Activated T-cell treated with anti-CD3 and anti-CD28 coated beads for 48 hours (primary cell): ENCODE measurements at places on chromosomes 4 and X.

- DNase-seq: no peak
Measured at GRCh38 chr4:174559894-174560293, 37.6 kb upstream of the HPGD start.

GRCh38 chr4:31983677-31984076 lies 1263.5 kb downstream of the PCDH7 start:
- no peak for DNase-seq

GRCh38 chrX:39201305-39201990 lies 400.2 kb downstream of the MID1IP1 start:
- DNase-seq: peak; percentile 8

GRCh38 chr4:117302226-117302625 lies 216.8 kb upstream of the TRAM1L1 start:
- DNase-seq: no peak

GRCh38 chr4:103171006-103171405 lies 27.1 kb downstream of the CENPE start:
- no peak for DNase-seq

DNA sequence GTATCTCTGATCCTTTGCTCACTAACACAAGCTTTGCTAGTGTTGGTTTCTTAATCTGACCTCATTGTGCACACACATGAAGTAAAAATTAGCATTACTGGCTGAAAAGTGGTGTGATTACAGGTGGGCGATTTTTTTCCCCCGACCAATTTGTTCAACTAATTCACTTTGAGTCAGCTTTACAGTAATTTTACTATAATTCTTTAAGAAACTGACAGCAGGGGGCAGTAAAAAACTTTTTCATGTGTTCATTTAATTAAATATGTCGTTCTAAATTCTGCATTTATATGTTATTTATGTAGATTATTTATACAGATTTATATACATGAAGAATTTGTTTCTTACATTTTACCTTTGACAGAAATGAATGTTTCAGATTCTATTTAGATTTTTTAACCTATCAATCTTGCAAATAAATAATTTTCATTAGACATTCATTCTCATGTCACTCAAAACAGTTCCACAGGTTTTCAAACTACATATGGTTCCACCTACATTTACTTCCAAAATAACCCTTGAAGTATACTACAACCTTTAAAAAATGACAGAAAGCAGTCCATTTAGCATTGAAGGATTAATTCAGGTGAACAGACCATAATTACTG lies 17.5 kb downstream of the PALLD start:
- no peak for DNase-seq

GRCh38 chr4:94545296-94545695 lies 93.6 kb downstream of the PDLIM5 start:
- no peak for DNase-seq

DNA sequence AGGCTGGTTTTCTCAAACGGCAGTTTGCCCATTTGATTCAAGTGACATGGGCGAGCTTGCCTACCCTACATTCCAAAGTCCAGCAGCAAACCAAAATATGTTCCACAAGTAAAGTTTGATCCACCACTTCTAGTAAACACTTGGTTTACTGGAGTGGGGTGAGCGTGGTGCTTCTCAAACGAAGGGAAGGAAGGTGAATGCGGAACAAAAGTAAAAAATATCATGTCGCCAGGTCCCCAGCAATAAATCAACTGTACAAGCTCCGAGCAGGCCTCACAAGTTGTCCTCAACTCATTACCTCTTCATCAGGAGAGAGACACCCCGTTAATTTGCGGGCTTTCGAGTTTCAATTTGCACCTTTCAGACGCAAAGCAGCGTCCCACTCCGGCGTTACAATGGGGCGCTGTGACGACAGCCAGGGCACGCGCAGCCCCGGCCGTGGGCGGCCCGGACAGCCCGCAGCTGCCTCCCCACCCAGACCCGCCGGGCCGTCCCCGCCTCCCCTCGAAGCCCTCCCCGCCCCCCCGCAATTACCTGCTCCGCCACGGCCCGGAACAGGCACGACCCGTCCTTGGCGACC lies 1.0 kb downstream of the OTUD4 start:
- DNase-seq: peak; percentile 78

DNA sequence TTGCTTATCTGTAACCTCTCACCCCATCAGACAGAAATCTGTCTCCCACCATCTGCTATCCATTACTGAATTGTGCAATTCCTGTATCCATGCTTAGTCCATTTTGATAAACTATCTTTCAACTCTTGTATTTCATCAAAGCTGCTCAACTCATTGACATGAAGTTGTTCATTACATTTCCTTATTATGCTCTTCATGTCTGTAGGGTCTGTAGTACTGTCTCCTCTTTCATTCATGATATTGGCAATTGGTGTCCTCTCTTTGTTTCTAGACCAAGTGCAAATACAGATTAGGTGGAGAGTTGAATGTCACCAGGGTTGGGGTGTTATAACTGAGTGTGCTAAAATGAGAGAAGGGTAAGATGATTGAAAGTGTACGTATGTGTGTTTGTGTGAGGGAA lies 69.2 kb upstream of the ADRA2C start:
- DNase-seq: no peak

- DNase-seq: no peak
Measured at GRCh38 chr4:85591406-85592098, 116.6 kb downstream of the ARHGAP24 start.

GRCh38 chr4:150117094-150117493 lies 38.8 kb downstream of the DCLK2 start:
- DNase-seq: no peak

GRCh38 chr4:30720661-30721184 lies 554 bp downstream of the PCDH7 start:
- DNase-seq: no peak

DNA sequence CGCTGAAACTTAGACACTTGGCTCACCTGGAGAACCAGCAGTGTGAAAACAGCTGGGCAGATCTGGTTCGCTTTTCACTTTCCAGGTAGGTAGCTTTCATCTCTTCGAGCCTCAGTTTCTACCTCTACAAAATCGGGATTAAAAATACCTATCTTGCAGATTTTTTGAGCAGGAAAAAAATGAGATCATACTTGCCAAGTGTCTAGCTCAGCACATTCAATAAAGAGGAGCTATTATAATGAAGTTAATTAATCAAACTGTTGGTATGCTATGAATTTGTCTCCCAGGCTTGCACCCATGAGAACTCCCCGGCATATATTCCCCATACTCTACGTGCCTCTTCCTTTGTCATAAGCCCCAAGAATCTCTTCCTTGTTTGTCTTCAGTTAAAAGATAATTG lies 158.6 kb upstream of the LDB2 start:
- no peak for DNase-seq

GRCh38 chr4:48033825-48034413 lies 17.3 kb downstream of the NIPAL1 start:
- peak; percentile 39 for DNase-seq

- no peak for DNase-seq
Measured at GRCh38 chrX:19237901-19238300, 105.8 kb upstream of the PDHA1 start.

DNA sequence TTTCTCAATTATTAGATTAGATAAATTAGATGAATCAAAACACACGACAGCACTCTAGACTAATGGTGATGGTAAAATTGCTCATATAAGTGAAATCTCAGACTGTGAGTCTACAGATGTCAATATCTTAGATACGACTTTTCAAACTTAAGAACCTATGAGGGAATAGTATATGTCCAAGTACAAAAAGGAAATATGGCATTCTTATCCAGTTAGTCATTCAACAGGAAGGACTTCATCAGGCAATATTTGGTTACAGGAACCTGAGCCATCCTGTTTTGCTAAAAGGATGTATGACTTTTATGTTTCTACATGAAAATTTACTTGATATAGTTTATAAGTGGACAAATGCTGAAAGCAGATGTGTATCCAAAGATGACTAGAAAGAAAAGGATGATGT lies 107.0 kb downstream of the CT47B1 start:
- no peak for DNase-seq

DNA sequence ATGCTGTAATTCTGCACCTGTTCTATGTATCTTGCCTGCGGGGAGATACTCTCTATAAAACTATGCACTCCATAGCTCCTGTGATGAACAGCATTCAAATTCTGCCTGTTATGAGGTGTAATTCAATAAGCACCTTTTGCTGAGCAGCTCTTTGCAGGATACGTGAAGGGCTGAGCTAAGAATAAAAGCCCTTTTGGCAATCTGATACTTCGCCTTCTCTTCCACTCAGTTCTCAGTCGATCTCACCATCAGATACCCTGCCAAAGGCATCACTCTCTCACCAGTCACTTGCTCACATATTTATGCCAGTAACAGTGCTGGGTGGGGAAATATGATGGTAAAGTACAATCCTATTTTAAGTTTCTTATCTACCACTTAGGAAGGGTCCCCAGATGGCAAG lies 67.2 kb downstream of the RPS3A start:
- no peak for DNase-seq

GRCh38 chr4:113496698-113497097 lies 264.8 kb downstream of the CAMK2D start:
- DNase-seq: no peak

GRCh38 chr4:5735463-5735862 lies 24.5 kb downstream of the EVC start:
- DNase-seq: no peak

DNA sequence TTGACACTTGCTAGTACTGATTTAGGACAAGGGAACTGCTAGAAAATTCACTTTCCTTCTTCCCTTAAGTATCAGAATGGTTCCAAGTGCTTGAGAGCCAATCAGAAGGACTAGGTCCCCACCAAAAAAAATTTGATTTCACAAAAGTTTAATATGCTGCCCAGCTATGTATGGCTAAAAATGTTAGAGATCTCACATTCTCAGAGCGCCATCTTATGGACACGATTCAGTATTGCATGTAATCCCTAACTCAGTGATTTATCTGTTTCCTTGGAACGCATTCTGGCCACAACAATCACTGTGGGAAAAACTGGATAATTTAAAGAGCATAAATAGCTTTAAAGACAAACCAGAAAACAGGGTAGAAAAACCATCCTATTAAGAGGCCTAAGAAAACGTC lies 255.1 kb upstream of the GPC4 start:
- no peak for DNase-seq

GRCh38 chr4:189656641-189657040 lies 284.0 kb upstream of the FRG1 start:
- DNase-seq: no peak

GRCh38 chr4:124095621-124096020 lies 616.9 kb downstream of the ANKRD50 start:
- no peak for DNase-seq

GRCh38 chr4:124686279-124686678 lies 26.3 kb downstream of the ANKRD50 start:
- no peak for DNase-seq

DNA sequence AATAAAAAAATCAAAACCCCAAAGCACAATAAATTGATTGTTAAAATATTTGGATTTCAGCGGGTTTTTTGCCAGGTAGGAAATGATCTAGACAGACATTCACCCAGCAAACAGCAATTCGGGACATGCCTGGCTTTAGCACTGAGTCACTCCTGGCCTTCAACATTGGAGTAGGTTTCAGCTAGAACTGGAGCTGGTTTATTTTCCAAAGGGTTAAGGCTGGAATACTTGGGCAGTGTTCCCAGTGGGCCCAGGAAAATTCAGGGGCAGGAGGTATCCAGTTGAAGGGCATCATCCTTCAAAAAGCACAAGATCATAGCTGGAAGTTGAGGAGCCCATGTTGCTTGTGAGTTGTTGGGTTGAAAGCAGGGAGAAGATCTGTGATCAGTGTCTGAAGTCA lies 41.0 kb downstream of the TXLNG start:
- no peak for DNase-seq

GRCh38 chr4:25919676-25920075 lies 5.7 kb downstream of the SMIM20 start:
- DNase-seq: no peak
